ENCODE measurements at places on chromosomes 2 and 18.

DNA sequence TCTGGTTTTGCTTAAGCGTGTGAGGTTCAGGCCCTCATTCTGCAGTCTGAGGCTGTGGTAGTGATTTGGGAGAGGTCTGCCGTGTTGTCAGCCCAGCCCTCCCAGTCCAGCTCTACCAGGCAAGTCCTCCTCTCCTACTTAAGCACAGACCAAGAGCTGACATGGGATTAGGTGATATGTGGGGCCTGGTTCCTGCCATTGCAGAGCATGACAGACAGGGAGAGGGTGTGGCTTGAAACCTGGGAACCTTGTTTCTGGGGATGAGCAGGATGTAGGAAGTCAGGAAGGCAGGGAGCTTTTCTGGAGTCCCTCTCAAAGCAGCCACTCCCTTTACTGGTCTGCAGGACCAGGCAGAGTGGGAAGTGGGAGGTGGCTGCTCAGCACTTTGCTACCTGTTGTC, 38.6 kb downstream of the PTPRM start:
- no peak for DNase-seq

- no peak for DNase-seq
Observed at GRCh38 chr2:239482778-239483712, 82.2 kb upstream of the HDAC4 start.

- no peak for DNase-seq
Observed at GRCh38 chr2:7019191-7019590, 102.0 kb downstream of the RNF144A start.

DNA sequence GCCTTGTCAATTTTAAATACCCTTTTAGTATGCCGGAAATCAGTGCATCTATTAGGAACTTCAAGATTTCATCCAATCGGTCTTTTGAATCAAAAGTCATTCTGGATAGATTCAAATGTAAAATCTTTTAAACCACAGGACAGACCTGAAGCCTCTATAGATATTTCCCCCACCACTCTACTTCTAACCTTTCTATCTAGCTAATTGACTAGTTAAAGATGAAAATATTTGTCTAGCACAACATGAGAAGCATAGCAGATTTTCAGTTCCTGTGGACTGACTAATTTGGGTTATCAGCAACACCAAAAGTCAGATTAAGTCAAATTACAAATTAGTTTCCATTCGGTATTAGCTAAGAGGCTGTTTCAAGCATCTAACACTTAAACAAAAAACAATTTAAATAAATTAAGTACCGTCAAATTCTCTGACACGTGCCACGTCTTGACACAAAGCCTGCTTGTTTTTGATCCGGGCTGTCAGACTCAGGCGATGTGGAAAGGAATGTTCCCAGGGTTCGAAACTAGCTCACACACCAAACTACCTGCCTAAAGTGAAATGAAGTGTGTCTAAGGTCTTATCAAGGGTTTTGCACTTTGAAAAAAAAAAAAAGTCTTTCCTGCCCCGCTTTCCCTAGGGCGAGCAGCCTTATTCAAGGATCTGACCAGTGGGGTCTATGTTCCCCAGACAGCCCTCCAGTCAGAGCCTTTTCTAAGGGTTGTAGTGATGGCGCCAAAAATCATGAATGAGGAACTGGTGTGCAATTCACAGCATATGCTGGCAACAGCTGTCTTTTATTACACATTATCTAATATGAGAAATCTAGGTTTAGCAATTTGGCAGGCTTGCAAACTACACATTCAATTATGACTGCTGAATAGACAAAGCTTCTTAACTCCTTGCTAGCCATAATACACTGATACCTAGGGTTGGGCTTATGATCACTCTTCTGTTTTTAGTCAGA, 4.7 kb downstream of the CYTIP start:
- peak; percentile 28 for DNase-seq

- DNase-seq: no peak
Observed at GRCh38 chr2:32926708-32927084, 20.1 kb upstream of the LTBP1 start.

DNA sequence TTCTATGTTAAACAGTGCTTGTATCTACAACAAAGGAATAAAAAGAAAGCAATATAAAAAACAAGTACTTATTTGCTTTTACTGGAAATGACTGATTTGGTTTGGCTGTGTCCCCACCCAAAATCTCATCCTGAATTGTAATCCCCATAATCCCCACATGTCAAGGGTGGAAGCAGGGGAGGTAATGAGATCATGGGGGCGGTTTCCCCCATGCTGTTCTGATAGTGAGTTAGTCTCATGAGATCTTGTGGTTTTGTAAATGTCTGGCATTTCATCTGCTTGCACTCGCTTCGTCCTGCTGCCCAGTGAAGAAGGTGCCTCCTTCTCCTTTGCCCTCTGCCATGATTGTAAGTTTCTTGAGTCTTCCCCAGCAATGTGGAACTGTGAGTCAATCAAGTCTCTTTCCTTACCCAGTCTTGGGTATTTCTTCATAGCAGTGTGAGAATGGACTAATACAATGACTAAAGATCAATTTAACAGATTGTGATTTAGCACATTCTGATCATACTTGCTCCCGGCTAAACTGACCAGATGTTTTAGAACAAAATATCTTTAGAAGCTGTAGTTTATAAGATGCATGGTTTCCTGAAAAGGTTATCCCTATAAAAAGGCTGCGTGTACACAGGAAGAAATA, 19.9 kb downstream of the PTH2R start:
- no peak for DNase-seq

- DNase-seq: no peak
Observed at GRCh38 chr18:36183033-36183432, 4.3 kb upstream of the MOCOS start.

GRCh38 chr18:48954886-48955819, 4.4 kb upstream of the SMAD7 start:
- no peak for DNase-seq

DNA sequence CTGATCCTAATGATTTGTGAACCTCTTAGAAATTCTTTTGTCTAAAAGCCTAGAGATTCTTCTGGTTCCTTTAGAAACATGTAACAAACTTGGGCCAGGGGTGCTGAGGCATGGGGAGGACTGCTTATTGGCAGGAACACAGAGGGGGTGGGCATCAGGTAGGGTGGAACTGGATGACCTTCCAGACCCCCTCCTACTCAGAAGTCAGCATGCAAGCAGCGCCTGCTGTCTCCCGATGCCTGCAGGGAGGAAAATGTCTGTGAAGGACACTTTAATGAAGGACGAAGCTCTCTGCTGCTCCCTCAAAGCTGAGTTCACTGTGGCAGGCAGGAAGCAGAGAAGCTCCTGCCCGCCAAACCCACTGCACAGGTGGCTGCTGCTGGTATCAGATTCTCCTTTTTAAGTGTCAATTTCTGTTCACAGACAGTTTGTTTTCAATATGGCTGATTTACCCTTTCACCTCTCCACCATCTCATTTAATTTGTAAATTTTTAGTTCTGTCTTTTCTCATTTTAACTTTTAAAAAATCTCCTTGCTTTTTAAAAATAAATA, 19.4 kb downstream of the COA5 start:
- no peak for DNase-seq

- DNase-seq: no peak
Observed at GRCh38 chr2:86297382-86298147, 39.9 kb downstream of the REEP1 start.

- no peak for DNase-seq
Observed at GRCh38 chr18:79440316-79441110, 44.8 kb downstream of the NFATC1 start.

GRCh38 chr18:35185771-35186170, 55.1 kb upstream of the ZNF397 start:
- peak; percentile 73 for DNase-seq

GRCh38 chr2:71601136-71602114, 148.1 kb downstream of the DYSF start:
- DNase-seq: no peak

- no peak for DNase-seq
Observed at GRCh38 chr18:48284743-48285142, 124.4 kb downstream of the ZBTB7C start.

GRCh38 chr18:55458456-55459203, 129.4 kb downstream of the TCF4 start:
- no peak for DNase-seq

GRCh38 chr18:55419947-55420664, 167.9 kb downstream of the TCF4 start:
- DNase-seq: no peak

GRCh38 chr2:127542231-127542630, 6.7 kb downstream of the MYO7B start:
- no peak for DNase-seq

Data from fibroblast of gingiva (primary cell).